Posterior vena cava (tissue), 2 donors: ENCODE measurements at places on chromosomes 16 and 17.

- DNase-seq, result no peak
Observed at GRCh38 chr17:37555386-37555785, 53.8 kb downstream of the SYNRG start.

GRCh38 chr17:73956169-73956568 is 247.3 kb upstream of the RPL38 start:
- DNase-seq, result no peak

DNA sequence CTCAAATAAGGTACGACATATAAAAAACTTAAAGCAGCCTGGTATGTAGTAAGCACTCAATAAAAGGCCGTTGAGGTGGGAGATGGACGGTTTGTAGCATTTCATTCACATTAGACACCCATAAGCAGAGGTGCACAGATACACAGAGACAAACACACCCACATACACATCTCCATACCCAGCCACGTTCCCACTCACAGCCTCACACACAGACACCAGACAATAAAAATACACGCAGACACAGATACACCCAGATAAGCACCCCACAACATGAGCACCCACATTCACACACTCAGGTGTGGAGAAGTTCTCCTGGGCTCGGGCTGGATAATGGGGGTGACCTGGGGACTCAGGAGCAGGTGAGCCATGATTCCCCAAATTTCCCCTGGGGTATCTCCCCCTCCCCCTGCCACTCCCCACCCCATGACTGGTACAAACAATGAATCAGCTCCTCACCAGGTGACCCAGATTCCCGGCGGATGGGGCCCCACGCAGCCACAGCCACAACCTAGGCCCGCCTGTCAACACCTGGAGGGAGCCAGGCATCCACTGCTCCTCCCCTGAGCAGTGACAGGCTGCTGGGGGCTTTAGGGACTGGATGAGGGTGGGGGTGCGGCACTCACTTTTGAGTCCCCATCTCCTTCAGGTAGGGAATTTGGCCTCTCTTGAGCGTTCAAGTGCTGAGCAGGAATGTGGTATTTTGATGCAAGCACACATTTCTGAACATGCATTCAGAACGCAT is 2.7 kb downstream of the DLX3 start:
- peak; percentile 49 for DNase-seq

DNA sequence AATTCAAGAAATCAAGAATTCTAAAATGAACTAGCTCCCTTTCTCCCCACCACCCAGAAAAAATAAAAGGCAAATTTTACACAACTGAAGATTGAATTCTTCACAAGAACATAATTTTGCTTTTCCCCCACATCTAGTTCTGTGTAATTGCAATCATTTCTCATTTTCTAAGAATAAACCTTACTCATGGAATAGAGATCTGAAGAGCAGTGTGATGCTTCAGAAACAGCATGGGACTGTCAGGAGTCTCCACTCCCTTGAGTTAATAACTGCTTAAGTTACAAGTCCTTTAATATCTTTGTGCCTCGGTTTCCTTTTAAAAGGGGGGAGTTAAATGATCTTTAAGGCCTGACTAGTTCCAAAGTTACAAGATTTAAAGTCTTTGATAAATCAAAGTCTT is 53.7 kb downstream of the CACNG1 start:
- no peak for DNase-seq

GRCh38 chr17:44038604-44039011 is 23.8 kb upstream of the TMEM101 start:
- DNase-seq, result peak; percentile 52

DNA sequence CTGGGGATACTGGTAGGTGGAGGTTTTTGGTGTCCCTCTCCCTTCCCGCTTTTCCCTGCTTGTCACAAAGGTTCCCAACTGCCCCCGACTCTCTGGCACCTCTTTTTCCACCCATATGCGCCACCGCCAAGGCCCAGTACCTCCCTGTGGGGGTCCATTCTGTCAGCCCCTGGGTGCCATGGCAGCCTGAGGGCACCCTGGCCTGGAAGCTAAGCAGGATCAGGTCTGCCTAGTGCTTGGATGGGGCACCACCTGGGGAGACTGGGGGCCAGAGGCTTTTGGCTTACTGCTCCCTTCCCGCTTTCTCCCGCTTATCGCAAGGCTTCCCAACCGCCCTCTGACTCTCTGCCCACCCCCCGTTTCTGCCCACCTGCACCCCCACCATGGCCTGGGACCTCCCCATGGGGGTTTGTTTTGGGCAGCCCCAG is 2286.4 kb downstream of the TP53TG3F start:
- DNase-seq, result no peak
